ENCODE measurements at places on chromosomes 12 and 14.

DNA sequence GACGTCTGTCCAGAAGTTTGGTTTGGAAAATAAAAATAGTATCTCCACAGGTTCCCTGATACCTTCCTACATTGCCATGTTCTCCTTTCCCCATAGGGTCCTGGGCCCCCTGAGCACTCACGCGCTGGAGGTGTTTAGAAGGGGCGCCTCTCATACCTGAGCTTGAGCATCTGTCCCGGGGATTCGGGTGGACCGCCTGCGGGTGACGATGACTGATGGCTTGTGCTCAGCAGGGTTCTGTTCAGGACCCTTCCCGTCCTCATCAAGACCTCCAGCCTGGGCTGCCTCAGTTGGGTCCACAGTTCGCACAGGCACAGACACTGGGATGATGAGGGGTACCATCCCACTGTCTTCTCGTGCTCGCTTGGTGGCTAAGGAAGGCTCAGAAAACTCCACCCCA, 22.7 kb upstream of the PNMA1 start:
- DNase-seq = no peak

DNA sequence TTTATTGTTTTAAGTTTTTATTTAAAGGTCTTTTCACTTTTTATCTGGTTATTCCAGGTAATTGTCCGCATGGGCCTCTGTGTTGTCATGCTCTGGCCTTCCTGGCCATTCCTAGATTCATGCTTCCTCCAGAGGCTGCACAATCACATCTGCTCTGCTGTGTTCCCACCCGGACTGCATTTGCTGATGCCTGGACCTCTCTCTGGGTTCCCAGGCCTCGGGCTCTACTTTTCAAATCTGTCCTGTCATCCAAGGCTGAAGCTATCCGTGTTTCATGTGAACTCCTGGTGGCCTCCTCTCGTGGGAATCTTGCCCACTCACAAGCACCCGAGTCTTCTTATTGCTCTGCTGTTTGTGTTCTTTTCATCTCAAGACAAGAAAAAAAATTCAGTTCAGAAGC, 16.1 kb upstream of the VDR start:
- no peak for DNase-seq

DNA sequence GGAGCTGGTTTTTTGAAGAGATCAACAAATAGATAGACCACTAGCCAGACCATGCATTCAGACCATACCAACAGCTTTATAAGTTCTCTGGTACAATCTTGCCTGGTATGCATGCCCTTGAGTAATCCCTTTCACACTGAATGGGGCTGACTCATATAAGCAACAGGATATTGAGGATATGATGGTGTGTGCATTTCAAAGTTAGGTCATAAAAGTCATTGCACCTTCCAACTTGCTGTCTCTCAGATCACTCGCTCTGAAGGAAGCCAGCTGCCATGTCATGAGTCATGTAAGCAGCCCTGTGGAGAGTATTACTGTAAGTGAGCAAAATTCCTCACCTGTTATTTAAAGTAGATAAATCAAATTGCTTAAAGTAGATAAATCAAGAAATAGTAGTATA, 45.0 kb upstream of the OR6J1 start:
- no peak for DNase-seq

DNA sequence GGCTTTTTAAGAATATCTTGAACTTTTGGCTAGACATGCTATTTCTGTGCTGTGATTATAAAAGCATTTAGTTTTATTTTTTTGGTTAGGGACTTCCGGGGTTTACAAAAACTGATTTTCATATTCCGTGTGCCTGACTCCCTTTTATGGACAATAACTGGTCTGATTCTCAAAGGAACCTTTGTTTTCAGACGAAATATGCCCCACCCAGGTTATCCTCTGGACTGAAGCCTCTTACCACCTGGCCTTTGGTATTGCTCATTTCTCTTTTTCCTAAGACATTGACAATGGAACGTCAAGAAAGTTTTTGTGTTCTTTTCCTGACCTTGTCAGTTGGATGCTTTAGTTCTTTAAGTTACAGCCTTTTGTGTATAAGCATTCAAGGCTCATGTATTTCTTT, 10.8 kb downstream of the TIGAR start:
- DNase-seq = no peak

DNA sequence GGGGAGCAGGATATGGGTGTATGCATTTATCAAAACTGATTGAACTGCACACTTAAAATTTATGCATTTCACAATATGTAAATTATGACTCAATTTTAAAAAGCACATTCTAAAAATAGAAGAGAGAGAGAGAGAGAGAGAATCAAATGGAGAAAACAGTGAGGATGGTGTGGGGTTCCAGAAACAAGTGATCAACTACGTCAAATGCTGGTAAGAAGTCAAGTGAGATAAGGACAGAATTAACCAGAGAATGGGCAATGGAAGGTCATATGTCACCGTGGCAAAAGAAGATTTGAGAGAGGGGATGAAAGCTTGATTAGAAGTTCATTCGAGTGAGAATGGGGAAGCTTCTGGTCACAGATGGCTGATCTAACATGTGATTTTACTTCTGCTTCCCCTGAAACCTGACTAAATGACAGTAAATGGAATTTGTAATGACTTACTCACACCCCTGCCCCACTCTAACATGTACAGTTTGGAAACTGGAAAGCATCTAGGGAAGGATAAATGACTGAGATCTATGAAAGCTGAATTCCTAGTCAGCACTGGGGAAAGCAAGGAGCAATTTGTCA, 276.5 kb upstream of the AMIGO2 start:
- DNase-seq = no peak
